ENCODE measurements at places on chromosomes 1 and 21. TPM values are rescaled to one million over a fixed set of nuclear protein-coding genes. Genes with fewer than 3 reads are reported as not detected.

Gene ADCY10
- 0.24 TPM for total RNA-seq

GRCh38 chr21:45560106-45561021 lies 18.1 kb upstream of the SLC19A1 start:
- H3K4me1 ChIP-seq, result no peaks in the 10 kb centered on the region
- no peaks in the 10 kb centered on the region for H3K27me3 ChIP-seq
- no peak overlapping the region for H3K4me3 ChIP-seq

Gene RBM11
- 1.4 TPM for total RNA-seq

DNA sequence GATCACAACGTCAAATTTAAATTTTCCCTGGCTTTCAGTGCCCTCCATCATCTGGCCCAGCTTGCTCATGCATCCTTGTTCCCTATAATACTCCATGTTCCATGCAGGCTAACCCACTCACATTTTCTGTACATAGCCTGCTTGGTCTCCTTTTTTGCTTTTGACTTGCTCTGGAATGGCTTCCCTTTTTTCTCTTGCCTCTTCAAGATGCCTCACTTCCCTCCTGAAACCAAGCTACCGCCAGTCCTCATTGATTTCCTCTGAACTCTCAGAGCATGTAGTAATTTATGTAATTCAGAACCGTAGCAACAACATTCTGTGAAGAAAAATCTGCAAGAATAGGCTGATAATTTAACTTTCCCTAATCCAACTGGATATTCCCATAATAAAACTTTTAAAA lies 10.3 kb downstream of the CAP1 start:
- H3K27me3 ChIP-seq, result no peaks in the 10 kb centered on the region
- no peaks in the 10 kb centered on the region for H3K36me3 ChIP-seq
- peaks cover 2% of the 10 kb centered on the region for H3K4me1 ChIP-seq
- H3K27ac ChIP-seq, result no peak overlapping the region

Gene TNFSF4
- 0.49 TPM for total RNA-seq

GRCh38 chr1:8147956-8148355 lies 121.8 kb upstream of the ERRFI1 start:
- H3K4me3 ChIP-seq, result no peak overlapping the region
- H3K36me3 ChIP-seq, result no peaks in the 10 kb centered on the region
- no peaks in the 10 kb centered on the region for H3K27me3 ChIP-seq
